ENCODE measurements at places on chromosomes 7 and 10. TPM values are rescaled to one million over a fixed set of nuclear protein-coding genes. Genes with fewer than 3 reads are reported as not detected.

Gene SPDYE1
- total RNA-seq = not detected

Gene CFTR
- total RNA-seq = not detected

Gene TLL2
- 3.8 TPM for total RNA-seq

Gene ENKUR
- total RNA-seq = not detected

Gene CDNF
- total RNA-seq = not detected

Gene OPALIN
- total RNA-seq = not detected

Gene ELAPOR2
- total RNA-seq = 0.98 TPM

All from Caki2 (cell line).